Activated CD8-positive, alpha-beta memory T cell treated with anti-CD3 and anti-CD28 coated beads for 1 hour (primary cell): ENCODE measurements at places on chromosomes 5 and 9.

DNA sequence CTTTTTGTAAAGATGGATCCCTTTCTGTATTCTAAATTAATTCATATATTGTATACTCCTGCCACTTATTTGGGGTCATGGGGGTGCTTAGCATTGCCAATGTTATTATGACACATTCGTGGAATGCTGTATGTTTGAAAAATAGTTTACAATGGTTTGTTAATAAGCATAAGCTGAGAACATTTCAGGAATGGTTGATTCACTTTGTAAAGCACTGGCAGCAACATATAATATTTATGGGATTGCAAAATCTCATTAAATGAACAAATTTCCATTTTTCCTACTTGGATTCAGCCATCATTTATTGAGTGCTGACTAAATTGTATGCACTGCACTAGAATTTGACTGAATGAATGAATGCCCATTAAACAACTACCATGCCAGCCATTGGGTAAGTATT, 215.2 kb upstream of the KLF4 start:
- DNase-seq: no peak

- no peak for DNase-seq
Measured at GRCh38 chr9:109163194-109163593, 3.9 kb downstream of the FRRS1L start.

- no peak for DNase-seq
Measured at GRCh38 chr5:179265514-179266290, 79.6 kb downstream of the ADAMTS2 start.

DNA sequence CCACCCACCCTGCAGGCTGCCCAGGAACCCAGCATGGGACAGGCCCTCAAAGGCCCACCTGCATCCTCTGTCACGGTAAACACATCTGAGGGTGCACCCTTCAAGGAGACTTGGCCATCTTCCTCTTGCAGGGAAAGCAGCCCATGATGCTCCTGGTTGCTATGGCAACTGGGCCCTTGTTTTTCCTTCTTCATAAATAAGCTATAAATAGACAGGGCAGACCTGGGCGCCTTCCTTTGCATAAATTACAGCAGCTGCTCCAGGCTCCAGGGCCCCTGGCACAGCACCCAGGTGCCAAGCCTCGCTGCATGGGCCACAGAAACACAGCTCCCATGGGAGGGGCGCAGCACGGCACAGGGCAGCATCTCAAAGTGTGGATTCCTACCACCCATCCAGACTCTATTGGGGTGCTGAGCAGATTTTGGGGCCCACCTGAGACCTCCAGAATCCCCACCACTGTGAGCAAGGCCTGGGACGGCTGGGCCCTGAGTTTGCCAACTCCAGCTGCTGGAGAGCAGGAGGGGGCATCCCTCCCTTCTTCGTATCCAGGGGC, 5.8 kb upstream of the PSMB7 start:
- no peak for DNase-seq

DNA sequence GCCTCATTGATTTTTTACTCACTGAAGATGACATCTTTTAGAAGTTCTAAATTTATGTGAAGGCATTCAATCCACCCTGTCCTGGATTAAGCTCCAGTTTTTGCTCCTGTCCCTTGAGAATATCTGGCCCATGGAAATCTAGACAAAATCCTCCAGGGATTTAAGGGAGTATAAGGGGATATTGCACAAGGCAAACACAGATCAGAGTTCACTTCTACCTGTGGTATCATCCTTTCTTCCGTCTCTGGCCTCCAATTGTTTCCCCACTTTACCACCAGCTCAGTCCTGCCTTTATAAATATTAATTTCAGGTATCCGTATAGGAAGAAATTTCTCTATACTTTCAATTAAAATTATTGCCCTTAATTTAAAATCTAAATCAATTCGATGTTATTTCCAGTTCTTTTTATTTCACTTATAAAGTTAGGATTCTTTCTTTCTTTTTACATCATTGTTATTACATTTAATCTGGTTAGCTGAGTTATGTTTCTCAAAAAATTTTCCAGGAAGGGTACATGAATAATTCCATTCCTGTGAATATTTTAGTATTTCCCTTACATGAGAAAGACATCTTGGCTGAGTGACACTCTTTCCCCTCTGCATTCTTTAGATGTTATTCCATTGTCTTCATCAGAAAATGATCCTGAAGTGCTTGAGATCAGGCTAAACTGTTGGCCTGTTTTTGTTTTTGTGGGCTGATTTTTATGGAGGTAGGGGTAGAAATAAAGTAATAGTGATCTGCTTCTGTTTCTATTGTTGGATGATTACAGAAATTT, 194.3 kb upstream of the MAP3K1 start:
- DNase-seq: no peak

GRCh38 chr5:10452768-10453331, 11.2 kb downstream of the ROPN1L start:
- DNase-seq: no peak

DNA sequence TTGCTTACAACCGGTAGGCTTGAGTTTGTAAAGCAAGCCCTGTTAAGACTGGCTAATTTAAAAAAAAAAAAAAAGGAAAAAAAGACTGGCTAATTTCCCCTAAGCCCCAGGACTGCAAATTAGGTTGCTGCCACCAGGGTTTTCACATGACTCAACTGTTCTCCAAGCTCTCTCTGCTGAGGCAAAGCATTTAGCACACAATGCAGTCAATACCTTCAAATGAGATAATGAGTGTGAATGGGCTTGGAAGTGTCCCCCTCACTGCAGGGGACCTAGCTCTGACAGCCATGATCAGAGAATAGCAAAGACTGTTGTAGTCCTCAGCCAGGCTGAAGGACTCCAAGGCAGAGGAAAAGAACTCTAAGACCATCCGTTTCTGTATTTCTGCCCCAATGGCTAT, 42.8 kb upstream of the ZSWIM6 start:
- DNase-seq: no peak

- DNase-seq: no peak
Measured at GRCh38 chr5:137703565-137703964, 32.3 kb downstream of the KLHL3 start.

GRCh38 chr5:10480237-10480985, 38.7 kb downstream of the ROPN1L start:
- DNase-seq: no peak

DNA sequence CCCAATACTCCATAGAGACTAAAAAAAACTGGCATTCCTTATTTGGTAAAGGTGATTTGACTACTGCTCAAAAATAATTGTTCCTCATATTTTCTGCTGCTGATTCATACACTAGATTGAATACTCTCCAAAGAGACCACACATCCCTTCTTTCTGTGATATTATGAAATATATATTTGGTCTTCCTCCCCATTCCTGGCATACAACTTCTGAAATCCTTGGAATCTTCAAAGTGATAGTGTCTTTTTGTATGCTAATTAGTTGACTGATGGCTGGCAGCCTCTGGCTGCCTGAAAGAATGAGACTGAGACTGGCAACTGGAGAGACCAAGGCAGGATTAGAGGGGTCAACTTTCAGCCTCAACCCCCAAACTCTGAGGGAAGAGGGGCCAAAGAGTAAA, 348.0 kb upstream of the RFX3 start:
- no peak for DNase-seq

GRCh38 chr5:147504011-147504410, 5.9 kb downstream of the DPYSL3 start:
- no peak for DNase-seq

DNA sequence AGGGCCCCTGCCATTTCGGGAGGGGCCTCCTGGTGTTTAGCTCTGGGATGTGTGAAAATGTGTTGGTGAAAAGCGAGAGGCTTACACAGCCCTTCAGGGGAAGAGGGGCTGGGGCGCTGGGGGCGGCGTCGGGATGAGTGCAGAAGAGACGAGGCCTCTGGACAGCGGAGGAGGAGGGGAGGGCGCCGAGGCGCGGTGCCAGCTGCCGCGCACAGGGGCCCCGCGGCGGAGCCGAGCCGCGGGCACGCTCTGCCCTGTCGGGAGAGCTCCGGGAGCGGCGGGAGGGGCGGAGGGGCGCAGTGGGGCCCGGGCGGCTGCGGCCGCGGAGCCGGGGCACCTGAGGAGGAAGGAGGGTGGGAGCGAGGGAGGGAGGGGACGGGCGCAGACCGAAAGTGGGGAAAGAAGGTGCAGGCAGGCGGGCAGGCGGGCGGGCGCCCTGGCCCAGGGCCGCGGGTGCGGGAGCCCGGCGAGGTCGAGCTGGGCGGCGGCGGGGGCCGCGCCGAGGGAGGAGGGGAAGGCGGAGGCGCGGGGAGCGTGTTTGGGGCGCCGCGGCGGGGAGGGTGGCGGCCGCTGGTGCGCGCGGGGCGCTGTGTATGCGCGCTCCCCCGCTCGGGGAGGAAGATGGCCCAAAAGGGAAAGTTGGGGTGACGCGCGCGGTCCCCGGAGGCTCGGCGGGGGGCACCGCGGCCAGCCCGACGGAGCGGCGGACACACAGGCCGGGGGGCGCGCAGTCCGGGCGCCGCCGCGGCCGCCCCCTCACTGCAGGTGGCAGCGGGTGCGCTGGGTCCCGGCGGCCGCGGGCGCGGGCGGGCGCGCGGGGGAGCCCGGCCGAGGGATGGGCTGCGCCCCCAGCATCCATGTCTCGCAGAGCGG, at the start of gene PDE8B:
PDE8B (plus strand) TSS at position 590 of the 873 bp plus-strand sequence; CDS start at position 836, 246 bp downstream.
- no peak for DNase-seq

GRCh38 chr5:95057615-95058014, 227.3 kb downstream of the MCTP1 start:
- DNase-seq: no peak

GRCh38 chr5:180645274-180646204, 3.9 kb downstream of the FLT4 start:
- no peak for DNase-seq
